Chondrocyte (in vitro differentiated cells): ENCODE measurements at places on chromosomes 7 and 10.

- no peak for DNase-seq
Observed at GRCh38 chr10:73584737-73585136, 6.4 kb downstream of the USP54 start.

DNA sequence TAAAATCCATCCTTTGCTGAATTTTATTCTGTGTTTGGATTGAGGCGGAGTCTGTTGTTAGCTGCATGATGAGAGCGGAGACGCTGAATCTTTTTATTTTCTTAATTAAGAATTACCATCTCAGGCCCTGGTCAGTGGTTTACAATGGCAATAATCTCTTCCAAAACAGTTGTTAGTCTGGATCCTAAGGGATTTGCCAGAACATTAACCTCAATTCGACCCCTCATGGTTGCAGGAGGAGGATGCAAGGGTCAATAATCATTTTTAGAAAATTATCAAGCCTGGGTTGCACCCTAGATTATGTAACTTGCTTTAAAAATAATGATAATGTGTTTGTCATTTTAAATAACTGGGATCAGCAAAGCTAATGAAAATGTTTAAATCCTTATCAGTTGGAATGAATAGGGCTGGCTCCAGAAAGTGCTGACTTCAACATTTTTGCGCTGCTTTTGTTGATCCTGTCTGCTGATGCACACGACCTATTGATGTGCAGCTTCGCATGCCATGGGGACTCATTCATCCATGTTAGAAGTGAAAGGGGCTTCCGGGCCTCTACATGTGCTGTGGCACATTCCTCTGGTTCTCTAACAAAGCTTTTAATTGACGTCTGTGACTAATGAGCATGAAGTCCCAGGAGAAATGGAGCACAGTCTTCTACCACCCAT is 80.7 kb upstream of the KIAA1217 start:
- DNase-seq, result no peak

DNA sequence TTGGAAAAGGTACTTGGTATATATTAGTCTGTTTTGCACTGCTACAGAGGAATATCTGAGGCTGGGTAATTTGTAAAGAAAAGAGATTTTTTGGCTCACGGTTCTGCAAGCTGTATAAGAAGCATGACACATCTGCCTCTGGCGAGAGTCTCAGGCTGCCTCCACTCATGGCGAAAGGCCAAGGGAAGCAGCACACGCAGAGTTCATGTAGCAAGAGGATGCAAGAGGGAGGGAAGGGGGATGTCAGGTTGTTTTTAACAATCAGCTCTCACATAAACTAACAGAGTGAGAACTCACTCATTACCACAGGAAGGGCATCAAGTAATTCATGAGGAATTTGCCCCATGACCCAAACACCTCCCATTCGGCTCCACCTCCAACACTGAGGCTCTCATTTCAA is 484.8 kb upstream of the DPP6 start:
- DNase-seq, result no peak

- DNase-seq, result no peak
Observed at GRCh38 chr10:91424016-91424415, 13.9 kb downstream of the HECTD2 start.

DNA sequence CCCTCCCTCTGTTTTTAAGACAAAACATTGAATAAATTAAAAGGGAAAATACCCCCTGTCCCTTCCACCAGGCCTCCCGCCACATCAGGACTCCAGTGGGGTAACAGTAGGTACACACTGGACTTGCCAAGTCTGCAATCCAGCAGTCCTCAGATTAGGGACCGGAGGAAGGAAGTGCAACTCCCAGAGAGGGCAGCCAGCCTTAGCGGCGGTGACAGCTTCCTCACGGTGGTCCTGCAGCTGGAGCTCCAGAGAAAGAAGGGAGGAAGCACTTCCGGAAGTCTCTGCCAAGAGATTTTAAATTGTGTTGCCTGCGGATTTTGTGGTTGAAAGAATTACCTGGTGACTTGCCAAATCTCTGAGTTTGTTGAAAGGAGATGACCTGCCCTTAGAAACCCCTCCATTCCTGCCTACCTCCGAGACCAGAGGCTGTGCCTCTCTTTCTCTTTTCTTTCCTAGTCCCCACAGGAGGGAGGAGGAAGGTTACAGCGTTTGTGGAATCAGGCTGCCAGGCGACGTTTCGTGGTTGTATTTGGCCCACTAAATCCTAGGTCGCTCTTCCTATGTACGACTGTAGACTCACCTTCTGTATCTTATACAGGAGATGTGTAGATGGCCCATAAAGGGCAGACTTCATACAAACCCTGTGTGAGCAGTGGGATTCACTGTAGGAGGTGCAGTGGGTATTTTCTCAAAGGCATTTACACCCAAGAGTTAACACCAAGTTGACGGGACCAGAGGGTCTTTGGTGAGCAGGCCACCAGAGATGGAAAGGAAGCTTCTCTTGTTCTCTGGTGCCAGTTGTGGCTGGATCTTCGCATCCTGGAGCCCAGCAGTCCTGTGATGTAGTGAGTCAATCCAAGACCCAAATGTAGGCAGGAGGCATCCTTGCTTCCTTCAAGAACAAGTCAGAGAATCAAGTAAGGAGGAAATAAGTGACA is 77.9 kb downstream of the INSIG1 start:
- DNase-seq, result peak; percentile 41

DNA sequence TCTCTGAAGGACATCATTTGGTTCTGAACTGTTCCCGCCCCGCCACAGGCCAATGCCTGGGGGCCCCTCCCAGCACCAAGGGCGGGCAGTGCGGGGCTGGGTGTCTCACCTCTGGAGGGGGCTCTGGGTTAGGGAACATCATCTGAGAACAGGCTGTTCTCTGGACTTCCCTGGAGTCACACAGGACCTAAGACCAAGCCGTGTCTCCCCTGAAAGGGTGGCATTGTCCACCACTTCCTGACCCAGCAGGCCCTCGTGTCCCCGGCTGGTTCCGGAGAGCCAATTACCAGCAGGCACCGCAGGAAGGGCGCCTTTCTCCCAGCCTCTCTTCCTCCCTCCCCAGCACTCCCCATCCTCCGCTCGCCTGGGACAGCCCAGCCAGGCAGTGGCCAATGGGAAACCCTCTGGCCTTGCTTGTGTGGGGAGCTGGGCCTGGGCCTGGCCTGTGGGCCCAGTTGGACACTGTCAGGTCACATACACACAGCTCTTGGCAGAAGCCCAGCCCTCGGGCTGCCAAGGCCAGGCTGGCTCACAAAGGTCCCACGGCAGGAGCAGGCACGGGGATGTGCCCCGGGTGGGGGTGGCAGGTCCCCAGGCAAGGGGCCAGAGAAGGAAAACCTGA is 119.5 kb downstream of the SPDYE5 start:
- no peak for DNase-seq

- DNase-seq, result peak; percentile 40
Observed at GRCh38 chr10:72243822-72244437, 27.9 kb upstream of the ASCC1 start.

- no peak for DNase-seq
Observed at GRCh38 chr10:47217113-47217512, 82.9 kb upstream of the GDF10 start.

GRCh38 chr10:29304264-29304994 is 15.6 kb downstream of the LYZL1 start:
- DNase-seq, result no peak

DNA sequence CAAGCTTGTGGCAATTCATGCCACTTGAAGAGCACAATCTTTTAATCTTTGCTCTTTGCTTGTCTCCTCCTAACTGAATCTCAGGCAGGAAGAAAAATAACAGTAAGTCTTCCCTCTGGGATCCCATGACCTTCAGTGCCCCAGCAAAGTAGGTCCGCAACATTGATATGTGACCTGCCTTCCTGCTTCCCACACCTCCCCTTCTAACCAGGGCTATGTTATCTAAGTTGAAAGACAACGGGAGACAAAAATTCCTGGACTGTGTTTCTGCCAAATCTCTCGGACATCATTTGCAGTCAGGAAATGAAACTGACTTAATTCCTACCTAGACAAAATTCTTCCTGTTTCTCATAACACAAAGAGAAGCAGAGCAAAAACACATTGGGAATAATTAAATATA is 53.8 kb downstream of the C10orf90 start:
- DNase-seq, result no peak

DNA sequence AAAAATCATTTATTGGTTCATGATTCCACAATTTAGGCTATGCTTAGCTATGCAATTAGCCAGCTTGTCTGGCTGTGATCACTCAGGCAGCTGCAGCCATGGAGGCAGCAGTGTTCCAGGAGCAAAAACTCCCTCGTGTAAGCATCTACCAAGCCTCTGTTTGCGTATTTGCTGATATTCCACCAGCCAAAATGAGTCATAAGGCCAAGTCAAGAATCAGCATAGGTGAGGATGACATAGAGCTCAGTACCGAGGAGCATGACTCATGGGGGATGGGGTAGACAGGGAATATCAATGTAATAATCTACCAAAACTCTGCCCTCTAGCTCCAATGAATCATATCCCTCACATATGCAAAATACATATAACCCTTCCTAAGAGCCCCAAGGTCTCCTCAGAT is 63.3 kb downstream of the IMMP2L start:
- no peak for DNase-seq

DNA sequence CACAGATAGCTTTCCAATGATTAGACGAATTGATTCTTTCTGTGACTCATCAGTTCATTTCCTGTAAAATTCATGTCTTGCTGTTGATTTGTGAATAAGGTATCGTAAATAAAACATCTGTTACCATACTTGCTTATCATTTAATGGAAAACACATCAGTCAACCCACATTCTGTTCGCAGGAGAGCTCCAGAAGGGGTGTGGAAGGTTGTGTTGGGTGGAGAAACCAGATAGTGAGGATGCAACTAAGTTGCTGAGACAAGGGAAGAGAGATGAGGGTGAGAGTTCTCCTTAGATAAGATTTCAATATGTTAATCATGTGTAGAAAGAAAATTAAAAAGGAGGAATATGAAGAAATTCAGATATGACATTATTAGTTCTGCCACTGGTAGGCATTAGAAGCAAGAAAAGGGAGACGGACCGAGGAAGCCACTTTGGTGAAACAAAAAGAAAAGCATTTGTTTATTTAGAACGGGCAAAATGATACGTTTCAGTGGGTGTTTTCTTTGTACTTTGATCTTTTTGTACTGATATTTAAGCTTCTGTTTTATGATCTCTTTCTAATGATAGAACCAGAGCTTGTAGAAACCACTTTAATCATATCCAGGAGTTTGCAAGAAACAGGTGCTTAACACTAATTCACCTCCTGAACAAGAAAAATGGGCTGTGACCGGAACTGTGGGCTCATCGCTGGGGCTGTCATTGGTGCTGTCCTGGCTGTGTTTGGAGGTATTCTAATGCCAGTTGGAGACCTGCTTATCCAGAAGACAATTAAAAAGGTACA is 7.8 kb downstream of the CD36 start:
- DNase-seq, result no peak

GRCh38 chr10:131155218-131155875 is 156.2 kb downstream of the TCERG1L start:
- DNase-seq, result peak; percentile 57

- no peak for DNase-seq
Observed at GRCh38 chr10:50855015-50855414, 30.4 kb downstream of the A1CF start.

DNA sequence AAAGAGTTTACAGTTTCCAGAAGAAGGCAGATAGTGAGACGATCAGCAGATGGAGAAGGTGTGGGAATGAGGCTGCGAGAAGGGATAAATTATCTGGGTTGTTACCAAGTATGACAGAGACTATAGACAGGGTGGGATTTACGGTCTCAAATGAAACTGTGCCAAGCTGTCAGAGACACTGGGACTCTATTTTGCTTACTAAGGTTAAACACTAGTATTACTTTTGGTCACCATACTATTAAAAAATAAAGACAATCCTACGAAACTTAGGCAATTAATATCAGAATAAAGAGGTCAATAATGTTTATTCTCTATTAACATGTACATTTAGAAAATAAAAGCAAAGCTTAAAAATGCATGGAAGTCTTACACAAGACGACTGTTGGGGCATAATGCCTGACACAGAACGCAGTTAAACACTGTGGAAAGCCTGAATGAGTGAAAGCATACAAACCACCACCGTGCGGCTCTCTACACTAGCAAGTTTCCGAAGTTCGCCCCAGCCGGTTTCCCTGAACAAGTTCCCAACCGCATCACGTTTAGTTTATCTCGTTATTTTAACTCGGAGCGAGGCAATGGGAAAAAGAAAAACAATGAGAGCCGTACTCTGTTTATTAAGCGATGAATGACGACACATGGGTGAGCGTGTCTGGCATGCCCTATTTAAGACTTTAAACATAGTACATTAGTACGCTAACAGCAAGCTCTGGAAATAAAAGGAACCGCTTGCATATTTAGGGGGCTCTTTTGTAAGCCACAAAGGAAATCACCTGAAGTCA is 909 bp upstream of the CC2D2B start:
- DNase-seq, result no peak

DNA sequence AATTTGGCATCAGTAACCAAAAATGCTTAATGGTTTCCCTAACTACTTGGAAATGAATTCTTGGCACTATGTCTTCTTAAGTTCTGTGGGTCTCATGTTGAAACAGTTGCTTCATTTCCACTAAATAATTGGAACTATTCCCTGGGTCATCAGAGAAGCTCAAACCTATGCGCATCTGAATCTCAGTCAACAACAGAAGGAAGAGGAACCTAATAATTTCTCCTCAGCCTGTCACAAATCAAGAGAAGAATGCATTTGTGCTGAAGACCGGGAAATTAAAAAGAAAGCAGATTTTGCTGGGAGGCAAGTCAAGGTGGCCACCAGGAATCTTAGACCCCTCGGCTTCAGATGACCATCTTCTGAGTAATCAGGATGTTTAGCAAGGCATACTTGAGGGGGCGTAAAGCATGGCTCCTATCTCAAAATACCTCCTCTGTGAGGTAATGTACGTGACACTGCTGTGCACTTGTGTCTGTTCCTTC is 41.4 kb downstream of the TOMM7 start:
- no peak for DNase-seq

DNA sequence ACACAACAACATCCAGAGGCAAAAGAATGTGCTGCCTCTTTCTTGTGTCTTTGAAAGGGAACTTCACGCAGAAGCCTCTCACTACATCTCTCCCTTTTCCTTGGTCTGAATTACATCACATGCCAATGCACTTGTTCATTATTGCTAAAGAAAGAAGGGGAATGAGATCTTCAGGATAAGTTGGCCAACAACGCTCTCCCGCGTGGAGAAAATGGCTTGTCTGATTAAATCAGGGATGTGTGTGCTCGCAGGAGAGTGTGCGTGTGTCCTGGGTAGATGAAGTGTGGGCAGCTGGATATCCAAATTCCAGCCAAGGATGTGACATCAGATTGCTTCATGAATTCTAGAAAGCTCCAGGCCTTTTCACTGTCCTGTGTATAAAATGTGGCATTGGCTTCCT is 541.6 kb upstream of the FZD8 start:
- DNase-seq, result no peak

- DNase-seq, result no peak
Observed at GRCh38 chr10:129415215-129416140, 51.6 kb upstream of the MGMT start.
